T-helper 9 cell (primary cell): ENCODE measurements at places on chromosomes 1 and 21.

DNA sequence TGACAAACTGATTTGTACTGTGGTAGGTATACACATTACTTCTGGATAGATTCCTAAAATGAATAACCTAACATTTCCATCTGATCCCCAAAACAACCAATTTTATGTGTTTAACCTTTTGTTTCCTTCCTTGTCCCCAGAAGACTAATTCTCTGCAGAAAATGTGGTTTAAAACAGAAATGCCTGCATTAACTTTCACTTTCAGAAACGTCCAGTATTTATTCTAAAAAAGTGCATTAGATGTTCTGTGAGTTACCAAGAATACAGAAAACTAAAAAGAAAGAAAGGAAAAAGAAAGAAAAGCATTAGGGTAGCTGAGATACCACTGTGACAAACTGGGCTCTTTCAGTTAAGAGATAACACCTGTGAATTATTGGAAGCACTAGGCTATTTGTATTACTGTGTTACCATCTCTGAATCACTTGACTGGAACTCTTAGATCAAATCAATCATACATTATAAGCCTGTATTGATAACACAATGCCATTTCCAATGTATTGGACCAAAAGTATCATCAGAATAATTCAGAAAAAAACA, 177.7 kb downstream of the NCAM2 start:
- DNase-seq = no peak

- DNase-seq = no peak
Measured at GRCh38 chr21:46667741-46668380, 32.4 kb downstream of the PRMT2 start.

GRCh38 chr1:26363549-26364448, 8.8 kb downstream of the ZNF683 start:
- peak; percentile 83 for DNase-seq

DNA sequence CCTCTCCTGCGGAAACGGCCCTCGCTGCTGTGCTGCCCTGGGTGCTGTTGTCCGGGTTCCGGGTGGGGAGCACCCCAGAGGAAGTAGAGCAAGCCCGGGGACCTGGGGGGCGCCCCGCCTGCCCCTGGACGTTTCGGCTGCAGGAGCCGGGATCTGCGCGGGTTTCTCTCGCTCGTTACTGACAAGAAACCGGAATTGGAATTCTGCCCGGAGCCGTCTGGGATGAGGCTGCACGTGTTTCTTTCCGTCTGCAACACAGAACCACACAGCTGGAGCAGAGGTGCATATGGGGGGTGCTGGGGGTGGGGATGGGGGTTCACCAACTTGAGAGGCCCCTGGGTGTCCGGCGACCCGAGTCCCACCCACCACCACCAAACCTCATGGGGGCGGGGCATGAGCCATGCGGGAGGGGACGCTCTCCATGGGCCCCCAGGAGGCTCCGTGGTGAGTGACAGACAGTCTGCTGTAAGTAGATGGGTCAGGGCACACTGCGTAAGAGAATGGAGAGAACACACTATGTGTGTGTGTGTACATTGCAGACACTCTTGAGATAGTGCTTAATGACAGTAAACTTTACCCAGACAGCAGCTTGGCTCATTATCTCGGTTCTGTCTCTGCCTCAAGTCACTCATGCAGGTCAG, 261.4 kb upstream of the C1orf174 start:
- no peak for DNase-seq

DNA sequence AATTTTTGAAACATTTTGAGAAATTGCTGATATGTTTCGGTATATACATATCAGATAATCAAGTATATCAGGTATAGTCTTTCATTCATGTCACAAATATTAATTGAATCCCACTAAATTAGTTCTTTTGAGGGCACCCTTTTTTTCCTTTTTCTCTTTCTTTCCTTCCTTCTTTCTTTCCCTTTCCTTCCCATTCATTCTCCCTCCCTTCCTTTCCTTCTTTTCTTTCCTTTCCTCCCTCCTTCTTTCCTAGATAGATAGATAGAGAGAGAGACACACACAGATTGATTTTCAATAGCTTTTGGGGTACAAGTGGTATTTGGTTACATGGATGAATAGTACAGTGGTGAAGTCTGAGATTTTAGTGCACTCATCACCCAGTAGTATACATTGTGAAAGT, 5.7 kb downstream of the NSL1 start:
- no peak for DNase-seq

DNA sequence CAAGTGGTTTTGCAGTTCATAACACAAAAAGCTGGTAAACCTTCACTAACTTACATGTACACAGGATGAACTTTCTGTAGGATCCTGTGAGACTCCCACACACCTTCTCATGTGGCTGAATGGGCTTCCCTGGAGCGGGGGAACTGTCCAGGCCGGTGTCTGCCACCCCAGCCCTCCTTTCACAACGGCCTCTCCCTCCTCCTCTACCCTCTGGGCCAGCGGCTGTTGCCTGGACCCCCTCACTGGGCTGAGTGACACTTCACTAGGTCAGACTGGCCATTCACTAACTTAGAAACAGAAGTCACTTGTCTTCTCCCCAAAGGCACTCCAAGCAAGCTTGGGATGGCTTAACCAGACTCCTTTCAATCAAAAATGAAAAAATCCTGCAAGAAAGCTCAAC, 16.1 kb downstream of the SSU72 start:
- no peak for DNase-seq

DNA sequence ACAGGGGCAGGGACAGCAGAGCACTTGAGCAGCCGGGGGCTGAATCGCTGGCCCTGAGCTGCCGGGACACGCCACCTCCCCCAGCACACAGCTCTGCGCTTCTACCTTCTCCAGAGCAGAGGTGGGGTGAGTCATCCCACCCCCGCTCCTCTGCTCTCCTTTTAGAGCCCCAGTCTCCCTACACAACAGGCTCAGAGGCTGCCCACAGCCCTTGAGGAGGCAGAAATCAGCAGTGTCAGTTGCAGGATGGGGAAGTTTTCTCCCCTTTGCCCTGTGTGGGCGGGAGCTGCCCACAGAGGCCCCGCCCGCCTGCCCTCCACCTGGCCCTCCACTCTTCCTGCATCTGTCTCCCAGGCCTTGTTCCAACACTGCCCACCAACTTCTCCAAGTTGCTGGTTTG, 94.6 kb downstream of the STUM start:
- no peak for DNase-seq

- no peak for DNase-seq
Measured at GRCh38 chr1:227797144-227797543, 18.3 kb upstream of the PRSS38 start.

DNA sequence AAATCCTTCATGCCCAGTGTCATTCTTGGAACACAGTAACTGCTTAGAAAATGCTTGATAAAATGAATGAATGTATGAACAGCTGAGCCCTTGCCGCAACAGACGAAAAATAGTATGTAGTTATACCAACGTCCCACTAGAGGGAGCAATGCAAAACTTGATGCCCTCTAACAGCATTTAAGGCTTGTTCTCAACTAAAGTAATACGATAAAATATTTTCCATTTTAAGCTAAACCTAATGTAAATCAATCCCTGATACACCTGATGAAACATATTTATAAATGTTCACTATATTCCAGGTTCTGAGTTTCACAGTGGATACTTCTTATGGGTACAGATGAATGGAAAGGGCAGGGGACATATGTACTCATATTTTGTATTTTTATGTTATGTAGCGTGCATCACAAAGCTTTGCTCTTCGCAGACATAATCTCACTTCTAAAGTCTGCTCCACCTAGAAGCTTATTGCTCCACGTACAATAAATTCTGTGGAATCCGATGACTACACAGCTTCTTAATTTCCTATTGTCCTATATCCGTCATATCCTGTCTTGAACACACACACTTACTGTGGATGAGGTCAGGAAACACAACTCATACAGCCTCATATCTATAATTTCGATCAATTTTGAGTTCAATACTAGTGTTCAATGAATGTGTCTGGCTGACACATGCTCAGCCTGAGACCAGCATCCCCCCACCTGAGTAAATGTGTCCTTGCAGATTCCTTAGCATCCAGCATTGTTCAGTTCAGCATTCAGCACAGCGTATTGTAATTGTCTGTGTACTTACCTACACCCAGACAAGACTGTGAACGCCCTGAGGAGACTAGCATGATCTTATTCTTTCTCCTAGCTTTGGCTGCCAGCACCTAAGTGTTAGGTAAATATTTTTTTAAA, 4.4 kb upstream of the UTP25 start:
- no peak for DNase-seq

DNA sequence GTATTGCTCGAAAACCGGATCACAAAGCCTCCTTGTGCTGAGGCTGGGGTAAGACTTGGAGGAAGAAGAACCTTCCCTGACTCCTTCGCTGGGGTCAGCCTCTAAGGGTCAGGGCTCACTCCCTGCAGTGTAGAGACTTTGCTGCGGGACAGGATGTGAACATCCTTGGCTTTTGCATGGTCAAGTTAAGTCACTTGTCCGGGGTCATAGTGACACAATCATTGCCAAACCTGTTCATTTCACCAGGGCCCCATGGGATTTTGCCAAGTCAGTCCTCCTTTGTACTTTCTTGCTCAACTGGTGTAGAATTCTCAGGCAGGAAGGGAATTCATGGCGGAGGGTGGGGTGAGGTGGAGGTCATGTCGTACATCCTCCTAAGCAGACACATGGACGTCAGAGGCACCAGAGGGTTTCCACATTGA, 24.7 kb upstream of the IL10 start:
- no peak for DNase-seq

GRCh38 chr1:165376041-165376810, 19.7 kb upstream of the LMX1A start:
- DNase-seq = peak; percentile 16

DNA sequence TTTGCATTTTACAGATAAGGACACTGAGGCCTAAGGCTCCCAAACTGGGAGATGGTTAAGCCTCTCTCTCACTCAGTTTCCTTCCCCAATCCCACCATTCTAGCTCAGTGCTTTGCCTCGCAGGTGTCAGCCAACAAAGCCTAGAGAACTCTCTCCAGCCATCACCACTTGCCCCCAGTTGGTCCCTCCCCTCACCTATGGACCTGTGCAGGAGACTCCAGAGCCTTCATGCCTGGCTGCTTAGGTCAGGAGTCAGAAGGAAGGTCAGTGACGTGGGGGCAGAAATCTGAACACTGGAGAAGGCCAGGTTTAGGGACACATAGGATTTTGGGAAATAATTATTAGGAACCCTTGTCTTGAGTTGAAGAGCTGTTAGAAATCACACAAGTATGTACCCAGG, 295.3 kb downstream of the PTPRU start:
- no peak for DNase-seq

DNA sequence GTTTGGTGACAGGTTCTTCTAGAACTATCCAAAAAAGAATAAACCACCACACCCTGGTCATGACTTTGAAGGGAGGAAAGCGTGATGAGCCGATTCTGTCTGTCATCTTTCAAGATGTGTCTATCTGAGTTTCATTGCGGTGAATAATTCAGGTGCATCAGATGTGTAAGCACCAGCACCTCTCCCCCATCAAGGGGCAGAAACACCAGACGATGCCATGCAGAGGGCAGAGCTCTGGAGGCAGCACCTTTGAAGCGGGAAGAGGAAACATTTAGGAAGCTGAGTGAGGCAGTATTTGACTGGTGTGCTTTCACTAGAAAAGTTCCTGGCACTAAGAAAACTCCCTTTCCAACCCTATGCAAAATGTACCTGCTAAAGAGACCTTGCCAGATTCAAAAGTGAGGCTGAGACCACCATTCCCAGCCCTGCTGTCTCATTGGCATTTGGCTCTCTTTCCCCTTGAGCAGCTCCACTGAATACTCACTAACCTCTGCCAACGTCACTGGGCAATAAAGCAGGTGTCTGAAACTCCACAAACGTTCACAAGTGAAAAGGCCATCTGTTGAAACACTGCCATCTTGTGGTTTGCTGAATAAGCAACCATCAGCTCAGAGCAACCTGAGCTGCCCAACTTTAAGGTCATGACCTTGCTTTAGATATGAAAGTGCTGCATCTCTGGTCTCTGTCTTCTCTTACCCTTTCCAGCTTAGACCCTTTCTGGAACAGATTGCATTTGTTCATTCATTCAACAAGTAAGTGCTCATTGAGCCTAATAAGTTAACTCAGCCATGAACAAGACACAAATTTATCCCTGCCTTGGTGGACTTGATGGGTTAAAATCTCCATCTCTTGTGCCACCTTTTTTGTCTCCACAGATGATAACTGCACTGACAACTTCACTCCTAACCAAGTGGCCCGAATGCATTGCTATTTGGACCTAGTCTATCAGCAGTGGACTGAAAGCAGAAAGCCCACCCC, 228.6 kb downstream of the PAPPA2 start:
- DNase-seq = no peak

DNA sequence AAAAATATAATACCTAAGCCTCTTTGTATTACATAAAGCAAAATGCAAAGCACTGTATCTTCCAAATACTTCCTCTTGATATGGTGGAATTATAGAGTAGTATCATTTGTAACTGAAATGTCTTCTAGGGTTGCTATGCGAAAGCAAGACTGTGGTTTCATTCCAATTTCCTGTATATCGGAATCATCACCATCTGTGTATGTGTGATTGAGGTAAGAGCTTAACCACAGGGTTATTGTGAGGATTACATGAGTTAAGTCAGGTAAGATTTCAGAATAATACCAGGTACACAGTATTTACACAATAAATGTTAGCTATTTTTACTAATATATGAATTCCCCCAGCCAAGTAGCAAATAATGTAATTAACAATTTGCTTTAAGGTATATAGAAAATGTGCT, 24.7 kb downstream of the CD53 start:
- DNase-seq = no peak

- DNase-seq = no peak
Measured at GRCh38 chr1:17274186-17275170, 25.6 kb downstream of the PADI3 start.

DNA sequence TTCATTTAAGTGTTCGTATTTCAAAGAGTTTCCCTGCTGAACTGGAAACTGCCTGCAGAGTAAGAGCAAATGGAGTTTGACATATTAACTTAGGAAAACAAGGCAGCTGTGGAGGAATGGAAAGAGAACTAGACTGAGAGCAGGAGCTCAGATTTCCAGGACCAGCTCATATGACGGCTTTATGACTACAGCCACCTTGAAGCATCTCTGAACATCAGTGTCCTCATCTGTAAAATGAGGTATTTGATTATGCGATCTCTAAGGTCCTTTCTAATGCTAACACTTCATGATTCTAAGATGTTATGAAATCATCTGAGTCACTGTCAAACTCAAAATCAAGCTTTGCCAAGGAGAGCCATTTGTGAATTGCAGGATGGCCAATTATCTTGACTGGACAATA, 112.3 kb downstream of the PRRX1 start:
- no peak for DNase-seq
